ENCODE measurements at places on chromosomes 2 and 18. TPM values are rescaled to one million over a fixed set of nuclear protein-coding genes. Genes with fewer than 3 reads are reported as not detected.

SP140 gene
- 0.89 TPM for total RNA-seq

ESPNL gene
- 0.20 TPM for total RNA-seq

GRCh38 chr18:66674286-66674685 is 70.4 kb upstream of the CDH19 start:
- no peak for DNase-seq

ANKRD29 gene
- 7.4 TPM for total RNA-seq

GRCh38 chr2:223418604-223419199 is 183.5 kb downstream of the SCG2 start:
- no peak for DNase-seq

FAM210A gene
- 11.2 TPM for total RNA-seq

DNA sequence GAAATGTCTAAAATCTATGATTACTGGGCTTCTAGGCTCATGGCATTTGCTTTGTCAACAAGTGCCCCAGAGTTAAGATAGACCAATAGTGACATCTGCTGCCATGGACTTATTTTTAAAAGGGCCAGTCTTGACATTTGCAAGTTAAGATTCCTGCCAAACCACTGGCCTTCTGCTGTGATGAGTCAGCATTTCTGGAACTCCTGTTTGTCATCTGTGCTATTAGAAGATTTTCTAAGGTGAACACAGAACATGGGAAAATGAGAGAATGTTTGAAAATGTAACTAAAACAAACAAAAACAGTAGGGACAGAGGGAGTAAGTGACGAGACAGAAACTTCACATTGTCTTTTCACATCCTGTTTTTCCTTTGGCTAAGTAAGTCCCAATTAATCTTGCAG is 93.7 kb upstream of the WDR75 start:
- DNase-seq, result peak; percentile 84

- no peak for DNase-seq
Observed at GRCh38 chr2:16948710-16949109, 283.1 kb upstream of the CYRIA start.

DNA sequence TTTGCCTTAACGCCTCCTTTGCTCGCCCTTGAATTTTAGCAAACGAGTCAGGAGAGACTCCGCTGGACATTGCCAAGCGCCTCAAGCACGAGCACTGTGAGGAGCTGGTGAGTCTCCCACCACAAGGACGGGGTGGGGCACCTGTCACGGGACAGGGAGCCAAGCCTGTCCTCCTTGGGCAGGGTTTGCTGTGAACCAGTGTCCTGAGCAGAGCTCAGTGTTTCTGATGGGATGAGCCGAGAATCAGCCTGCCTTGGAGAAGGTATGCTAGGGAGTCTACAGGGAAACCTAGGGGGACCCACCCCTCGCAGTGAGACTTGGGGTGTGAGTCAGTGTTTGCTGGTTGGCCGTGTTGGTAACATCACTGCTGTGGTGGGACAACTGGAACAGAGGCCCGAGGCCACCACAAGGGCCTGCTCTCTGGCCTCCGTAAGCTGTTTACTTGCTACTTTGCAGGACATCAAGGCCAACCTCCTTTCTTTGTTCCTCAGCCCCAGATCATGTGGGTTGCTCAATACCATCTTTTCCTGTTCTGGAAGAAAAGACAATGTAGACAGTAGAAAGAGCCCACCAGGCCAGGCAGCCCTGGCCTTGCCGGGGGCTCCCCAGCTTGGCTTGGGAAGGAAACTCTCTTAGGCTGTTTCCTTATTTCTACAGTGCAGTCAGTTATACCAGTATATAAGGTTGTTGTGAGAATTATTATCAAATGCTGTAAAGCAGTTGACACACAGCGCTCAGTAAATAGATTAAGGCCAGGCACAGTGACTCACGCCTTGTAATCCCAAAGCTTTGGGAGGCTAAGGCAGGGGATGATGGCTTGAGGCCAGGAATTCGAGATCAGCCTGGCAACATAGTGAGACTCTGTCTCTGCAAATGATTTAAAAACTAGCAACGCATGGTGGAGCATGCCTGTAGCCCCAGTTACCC is 42.4 kb downstream of the ITGB1BP1 start:
- no peak for DNase-seq

ECEL1 gene
- 2.8 TPM for total RNA-seq

ALKAL2 gene
- not detected for total RNA-seq

NIF3L1 gene
- total RNA-seq, result 75.4 TPM

- DNase-seq, result no peak
Observed at GRCh38 chr2:170113168-170113894, 64.6 kb upstream of the MYO3B start.

SCN3A gene
- total RNA-seq, result 0.35 TPM

WDR75 gene
- total RNA-seq, result 100 TPM

GRCh38 chr18:615773-616172 is 19.0 kb downstream of the CLUL1 start:
- DNase-seq, result no peak

DNA sequence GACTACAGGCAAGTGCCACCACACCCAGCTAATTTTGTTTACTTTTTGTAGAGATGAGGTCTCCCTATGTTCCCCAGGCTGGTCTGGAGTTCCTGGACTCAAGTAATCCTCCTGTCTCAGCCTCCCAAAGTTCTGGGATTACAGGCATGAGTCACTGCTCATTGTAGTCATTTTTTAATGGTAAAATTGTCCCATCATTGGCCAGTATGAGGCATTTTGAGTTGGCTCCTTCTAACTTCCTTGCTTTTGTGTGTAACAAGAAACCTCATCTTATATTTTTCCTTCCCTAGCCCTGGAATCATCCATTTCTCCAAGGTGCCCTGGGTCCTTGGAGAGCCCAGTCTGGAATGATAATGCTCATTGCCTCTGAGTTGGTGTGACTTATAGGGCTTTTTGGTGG is 148.5 kb downstream of the INHBB start:
- DNase-seq, result no peak

- peak; percentile 59 for DNase-seq
Observed at GRCh38 chr2:161273038-161273760, 35.0 kb upstream of the PSMD14 start.

- no peak for DNase-seq
Observed at GRCh38 chr2:168718622-168719021, 83.8 kb upstream of the NOSTRIN start.

DNA sequence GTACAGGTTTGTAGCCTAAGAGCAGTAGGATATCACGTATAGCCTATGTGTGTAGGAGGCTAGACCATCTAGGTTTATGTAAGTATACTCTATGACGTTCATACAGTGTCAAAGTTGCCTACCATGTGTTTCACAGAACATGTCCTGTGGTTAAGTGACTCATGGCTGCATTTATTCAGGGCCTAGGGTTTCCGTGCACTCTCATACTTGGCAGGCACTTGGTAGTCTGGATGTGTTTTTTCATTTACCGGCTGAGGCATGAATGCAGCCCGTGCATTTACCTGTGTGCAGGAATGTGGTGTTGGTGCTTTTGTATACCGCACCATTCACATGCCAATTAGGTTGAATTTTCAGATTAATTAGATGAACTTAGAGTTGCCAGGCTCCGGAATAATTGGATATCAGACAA is 43.4 kb downstream of the MYL12B start:
- DNase-seq, result no peak

- DNase-seq, result peak; percentile 9
Observed at GRCh38 chr2:133568172-133568571, at the start of gene NCKAP5. Gene NCKAP5, minus strand, starts transcription at chr2:133568463. Its CDS starts 50,937 bp downstream, at chr2:133517526.

FNDC4 gene
- total RNA-seq, result not detected

FOSL2 gene
- 55.2 TPM for total RNA-seq

C2orf92 gene
- 1.6 TPM for total RNA-seq

- DNase-seq, result no peak
Observed at GRCh38 chr2:236175548-236176150, 7.5 kb upstream of the GBX2 start.
